Thyroid gland (tissue), 4 donors: ENCODE measurements at places on chromosomes 16 and 17. TPM values are rescaled to one million over a fixed set of nuclear protein-coding genes. Genes with fewer than 3 reads are reported as not detected.

DNA sequence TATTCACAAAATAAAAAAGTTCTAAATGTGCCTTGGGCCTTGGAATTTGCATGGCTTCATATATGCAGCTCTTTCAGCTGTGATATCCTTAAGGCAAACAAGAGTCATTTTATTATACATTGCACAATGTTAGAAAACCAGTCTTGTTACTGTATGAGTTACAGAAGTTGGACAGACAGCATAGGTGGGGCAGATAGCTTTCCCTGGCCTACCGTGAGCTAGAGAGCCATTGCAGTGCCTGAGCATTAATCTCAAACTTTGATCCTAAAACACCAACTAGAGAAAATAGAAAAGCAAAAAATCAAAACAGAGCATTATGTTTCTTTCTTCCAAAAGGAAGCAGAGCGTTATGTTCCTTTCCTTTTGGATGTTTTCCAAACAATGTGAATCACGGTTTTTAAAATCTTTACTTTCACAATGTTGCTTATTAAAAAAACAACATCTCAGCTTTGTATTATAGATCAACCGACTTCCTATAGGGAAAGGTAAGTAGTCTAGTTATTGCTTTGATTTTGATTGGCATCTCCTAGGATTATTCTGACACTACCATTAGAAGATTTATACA lies 32.2 kb downstream of the ARHGAP44 start:
- no peak for DNase-seq

DNA sequence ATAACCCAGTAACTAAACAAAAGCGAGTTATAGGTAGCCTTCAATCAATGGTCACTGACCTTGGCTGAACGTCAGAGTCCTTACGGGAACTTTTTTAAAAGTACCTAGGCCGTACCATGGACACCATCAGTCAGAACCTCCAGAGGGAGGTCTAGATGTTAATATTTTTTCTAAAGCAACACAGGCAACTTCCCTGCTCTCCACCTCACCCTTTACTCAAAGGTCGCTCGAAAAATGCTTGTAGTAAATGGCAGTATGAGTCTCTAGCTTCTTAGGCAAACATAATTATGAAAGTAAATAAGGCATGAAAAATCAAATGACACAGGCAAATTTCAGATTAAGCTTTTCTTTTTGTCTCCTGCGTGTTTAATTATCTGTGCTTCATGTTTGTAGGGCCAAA lies 82.1 kb downstream of the SLC39A11 start:
- no peak for DNase-seq

The TMEM132E gene
- total RNA-seq = 0.13 TPM

GRCh38 chr16:11514283-11514682 lies 72.4 kb downstream of the LITAF start:
- no peak for DNase-seq

- no peak for DNase-seq
Observed at GRCh38 chr17:35245196-35245486, 2.3 kb downstream of the SLFN5 start.

DNA sequence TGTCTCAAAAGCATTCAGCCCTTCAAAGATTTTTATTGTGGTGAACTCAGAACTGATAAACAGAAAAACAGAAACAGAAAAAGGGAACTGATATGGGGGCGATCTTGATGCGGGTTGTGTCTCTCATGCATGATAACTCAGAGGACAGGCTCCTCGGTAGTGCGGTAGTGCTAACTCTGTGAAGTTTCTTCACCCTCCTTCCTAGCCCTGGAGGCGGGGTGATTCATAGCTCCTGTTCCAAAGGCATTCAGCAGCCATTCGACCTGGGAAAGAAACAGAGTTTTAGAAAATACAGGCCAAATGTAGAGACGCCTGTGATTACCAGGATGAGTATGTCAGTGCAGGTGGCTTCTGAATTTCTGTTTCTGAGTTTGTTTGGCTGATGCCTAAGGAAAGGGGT lies 5.5 kb upstream of the MAF start:
- no peak for DNase-seq

The ZNF385C gene
- total RNA-seq = not detected

The CES5A gene
- not detected for total RNA-seq

The CCL1 gene
- total RNA-seq = not detected

The SHISA9 gene
- 0.11 TPM for total RNA-seq

GRCh38 chr16:8727131-8727806 lies 52.9 kb downstream of the ABAT start:
- DNase-seq = no peak

GRCh38 chr16:68434624-68435210 lies 13.6 kb downstream of the SMPD3 start:
- no peak for DNase-seq

DNA sequence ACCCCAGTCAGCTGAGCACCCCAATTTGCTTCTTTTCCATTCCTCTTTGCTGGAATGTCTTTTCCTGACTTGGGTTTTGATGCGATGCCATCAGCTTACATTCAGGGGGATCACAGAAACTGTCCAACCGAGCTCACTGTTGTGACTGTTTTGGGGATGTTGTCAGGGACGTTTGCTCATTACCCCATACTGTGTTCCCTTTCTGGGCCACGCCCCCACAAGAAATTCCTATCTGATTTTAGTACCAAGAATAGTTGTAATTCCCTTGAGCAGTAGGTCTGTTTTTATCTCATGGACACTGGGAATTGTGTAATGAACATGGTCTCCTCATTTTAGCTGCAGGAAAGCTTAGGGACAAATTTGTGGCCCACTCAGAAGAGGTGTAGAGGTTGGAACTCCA lies 2.6 kb upstream of the NTN1 start:
- no peak for DNase-seq

DNA sequence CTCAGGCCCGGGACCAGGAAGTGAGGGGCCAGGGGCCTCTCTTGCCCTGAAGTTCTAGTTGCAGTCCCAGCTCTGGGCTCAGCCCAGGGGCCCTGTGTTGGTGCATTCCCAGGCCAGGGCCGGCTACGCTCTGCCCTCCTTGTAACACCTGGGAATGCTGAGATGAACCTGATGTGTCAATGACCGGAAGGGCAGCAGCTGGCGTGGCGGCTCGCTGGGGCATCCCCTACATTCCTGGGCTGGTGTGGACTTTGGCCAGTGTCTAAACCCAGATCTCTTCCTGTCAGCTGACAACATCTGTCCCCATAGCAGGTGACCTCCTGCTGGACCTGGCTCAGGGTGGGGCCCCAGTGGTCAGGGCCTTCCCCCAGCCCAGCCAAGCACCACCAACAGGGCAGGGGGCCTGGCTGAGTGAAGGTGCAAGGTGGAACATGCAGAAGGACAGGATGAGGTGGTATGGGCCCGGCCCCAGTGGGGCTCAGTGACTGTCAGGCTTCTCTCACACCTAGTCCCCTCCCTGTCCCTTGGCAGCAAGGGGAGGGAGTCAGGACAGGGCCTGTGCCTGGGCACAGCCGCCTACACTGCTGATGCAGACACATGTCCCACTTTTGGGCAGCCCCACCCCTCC lies 15.9 kb downstream of the FAM83G start:
- DNase-seq = peak; percentile 25

DNA sequence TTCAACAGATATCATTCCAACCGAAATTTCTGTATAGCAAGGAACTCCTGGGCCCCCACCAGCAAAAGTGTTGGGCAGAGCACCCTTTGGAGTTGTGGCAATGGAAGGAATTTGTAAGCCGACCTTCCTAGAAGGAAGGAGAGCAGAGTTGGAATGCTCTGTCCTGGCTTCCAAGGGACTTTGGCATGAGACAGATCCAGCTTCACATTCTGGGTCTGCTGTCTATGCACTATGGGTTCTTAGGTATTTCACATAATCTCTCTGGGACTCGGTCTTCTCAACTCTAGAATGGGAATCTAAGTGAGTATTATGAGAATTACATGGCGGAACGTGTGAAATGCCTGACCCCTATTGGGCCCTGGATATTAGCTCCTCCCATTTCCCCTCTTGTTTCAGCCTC lies 63.2 kb upstream of the MARCHF10 start:
- no peak for DNase-seq

GRCh38 chr16:85104821-85105391 lies 7.4 kb downstream of the CIBAR2 start:
- DNase-seq = no peak

GRCh38 chr17:57986841-57987580 lies 1.0 kb downstream of the VEZF1 start:
- peak; percentile 52 for DNase-seq

DNA sequence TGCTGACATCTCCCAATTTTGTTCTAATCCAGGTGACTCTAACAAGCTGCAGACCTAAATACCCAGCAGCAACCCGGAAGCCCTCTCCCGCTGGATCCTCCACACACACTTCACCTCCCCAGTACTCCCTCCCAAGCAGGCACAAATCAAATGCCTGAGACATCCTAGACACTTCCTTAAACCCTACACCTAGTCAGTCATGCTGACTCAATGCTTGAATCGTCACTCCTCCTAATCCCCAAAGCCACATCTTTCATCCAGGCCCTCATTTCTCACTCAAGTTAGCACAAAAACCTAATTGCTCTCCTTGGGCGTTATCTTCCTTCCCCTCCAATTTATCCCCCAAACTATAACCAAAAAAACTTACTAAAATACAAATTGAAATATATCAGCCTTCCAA lies 32.7 kb downstream of the CMC2 start:
- no peak for DNase-seq

The HEATR9 gene
- not detected for total RNA-seq

The ICAM2 gene
- total RNA-seq = 41.8 TPM

The OR1A1 gene
- not detected for total RNA-seq

The RCVRN gene
- total RNA-seq = not detected

The TOM1L1 gene
- 108 TPM for total RNA-seq

- no peak for DNase-seq
Observed at GRCh38 chr16:83817022-83817421, 9.2 kb downstream of the HSBP1 start.

DNA sequence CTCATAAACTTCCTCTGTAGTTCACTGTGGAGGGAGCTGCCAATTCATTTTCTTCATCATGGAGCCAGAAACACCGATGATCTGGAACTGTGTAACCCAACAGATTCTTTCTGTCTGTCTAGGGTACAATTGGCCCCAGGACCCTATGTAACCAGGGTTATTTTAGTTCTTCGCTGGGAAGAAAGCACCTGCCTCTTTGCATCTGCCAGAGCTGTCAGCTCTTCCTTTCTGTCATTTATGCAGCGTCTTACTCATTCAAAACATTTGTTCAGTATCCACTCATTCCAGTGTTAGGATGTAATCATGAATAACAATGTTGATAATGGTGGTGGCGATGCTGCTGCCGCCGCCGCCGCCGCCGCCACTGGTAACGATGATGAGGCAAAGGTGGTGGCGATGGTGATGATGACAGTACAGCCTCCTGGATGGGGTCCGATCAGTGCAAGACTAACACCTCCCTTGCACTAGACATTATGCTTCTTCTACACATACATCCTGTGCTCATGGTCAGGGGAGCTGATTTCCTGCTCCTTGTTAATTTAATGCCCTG lies 46.1 kb downstream of the IRX5 start:
- no peak for DNase-seq

The CDH3 gene
- 5.0 TPM for total RNA-seq

The CD300LB gene
- not detected for total RNA-seq

- DNase-seq = no peak
Observed at GRCh38 chr17:81727324-81728031, 15.4 kb downstream of the SLC25A10 start.

The HES7 gene
- total RNA-seq = not detected

DNA sequence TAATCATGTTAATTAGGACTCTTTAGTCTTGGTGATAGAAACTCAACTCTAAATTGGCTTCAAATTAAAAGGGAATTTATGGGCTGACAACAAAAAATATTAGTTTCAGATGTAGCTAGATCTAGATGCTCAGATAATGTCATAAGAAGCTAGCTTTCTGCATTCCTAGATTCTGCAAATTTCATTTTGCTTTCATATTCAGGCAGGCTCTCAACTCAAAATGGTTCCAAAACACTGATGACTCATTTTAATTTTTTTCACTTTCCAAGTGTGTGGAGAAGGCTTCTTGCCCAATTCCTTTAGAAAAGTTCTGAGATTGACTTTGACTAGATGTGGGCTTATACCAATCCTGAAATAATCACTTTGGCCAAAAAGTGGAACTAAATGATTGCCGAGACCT lies 236.7 kb upstream of the GOT2 start:
- DNase-seq = no peak
